ENCODE measurements at places on chromosomes 7 and 10.
A peak's percentile ranks its signal among the peaks of the same experiment; 100 is the strongest.

DNA sequence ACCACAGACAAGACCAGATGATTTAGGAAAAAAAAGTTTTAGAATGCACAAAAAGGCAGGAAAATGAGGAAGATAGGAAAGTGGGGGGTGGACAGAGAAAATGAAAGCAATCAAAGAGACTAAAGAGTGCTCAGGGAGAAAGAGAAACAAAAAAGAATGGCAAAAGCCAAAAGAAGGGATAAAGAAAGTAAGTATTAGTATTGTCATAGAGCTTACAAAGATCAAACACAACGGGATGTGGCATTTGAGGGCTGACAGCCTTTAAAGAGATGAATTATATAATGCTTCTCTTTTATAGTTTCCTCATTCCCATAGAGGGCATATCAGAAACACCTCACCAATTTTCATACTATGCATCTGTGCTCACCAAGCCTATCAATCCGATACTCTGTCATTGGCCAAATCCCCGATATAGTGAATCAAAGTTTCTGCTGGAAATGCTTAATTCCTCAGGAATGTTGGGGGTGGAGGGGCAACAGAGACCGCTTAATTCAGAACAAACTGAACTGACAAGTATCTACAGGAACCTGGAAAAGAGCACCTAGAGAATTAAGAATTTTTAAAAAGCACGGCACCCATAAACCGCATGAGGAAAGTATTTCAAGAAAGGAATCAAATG is 2.7 kb downstream of the COG5 start:
- DNase-seq: no peak

DNA sequence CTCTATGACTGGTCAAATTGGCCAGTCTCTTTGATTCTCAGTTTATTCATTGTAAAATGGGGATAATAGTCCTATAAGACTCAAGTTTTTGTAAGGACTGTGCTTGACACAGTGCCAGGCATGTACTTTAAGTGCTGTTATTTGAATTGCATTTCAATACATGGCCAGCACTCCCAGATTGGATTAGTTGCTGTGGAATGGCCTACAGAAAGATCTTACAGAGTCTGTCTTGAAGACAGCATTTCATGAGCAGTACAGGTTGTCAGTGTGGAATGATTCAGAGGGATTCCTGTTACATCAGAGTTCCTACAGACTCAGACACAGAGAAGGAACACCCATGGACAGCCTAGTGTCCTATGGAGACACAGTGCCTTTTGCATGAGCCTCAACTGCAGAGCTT is 238.1 kb upstream of the BMPER start:
- DNase-seq: no peak

- no peak for DNase-seq
These were observed 258.2 kb downstream of the MAD1L1 start for GRCh38 chr7:1974290-1975101.

- DNase-seq: no peak
These were observed 38.3 kb downstream of the OAT start for GRCh38 chr10:124380256-124380995.

DNA sequence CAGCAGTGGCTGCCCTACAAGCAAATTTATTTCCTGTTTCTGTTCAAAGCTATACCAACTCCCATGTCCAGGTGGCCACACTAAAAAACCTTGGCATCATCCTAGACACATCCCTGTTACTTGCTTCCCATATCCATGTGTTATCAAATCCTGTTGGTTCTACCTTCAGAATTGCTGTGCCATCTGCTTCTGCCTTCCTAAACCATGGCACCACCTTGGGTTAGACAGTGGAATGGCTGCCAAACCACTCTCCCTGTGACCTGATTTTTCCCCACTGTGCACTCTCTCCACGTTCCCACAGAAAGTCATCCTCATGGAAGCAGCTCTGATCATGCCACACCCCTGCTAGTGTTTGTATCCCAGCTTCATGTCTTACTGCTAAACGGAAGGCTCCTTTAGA is 697.6 kb upstream of the GALNT17 start:
- DNase-seq: no peak

DNA sequence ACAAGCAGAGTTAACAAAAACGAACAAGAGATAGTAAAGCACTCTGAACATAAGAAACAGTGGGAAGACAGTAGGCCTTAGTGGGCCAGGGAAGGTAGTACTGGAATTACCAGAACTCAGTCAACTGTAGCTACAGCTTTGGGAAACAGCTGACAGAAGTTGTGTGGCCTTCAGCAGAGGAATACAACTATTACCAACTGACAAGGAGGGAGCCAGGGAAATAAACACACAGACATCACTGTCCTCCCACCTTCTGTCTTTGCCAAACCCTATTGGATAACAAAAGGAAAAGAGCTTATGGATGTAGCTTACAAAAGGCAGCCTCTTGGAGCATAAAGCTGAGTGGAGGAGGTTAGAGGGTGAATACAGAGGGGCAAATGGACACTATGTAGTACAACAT is 15.4 kb downstream of the MICU1 start:
- DNase-seq: no peak

DNA sequence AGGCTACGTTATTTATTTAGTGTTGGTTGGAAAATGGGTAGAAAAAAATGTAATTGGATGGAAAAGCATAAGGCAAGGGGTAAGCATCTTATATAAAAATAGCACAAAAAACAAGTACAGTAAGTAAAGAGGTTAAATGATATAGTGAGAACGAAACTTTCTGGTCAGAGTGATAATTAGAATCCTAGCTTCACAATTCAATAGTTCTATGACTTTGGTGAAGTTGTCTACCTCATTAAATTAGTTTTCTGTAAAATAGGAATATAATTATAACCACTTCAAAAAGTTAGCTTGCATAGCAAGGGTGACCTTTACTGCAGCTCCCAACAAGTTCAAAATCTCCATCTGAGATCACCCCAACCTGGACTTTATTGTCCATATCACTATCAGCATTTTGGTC is 30.8 kb upstream of the TAS2R16 start:
- DNase-seq: no peak

- peak; percentile 94 for DNase-seq
These were observed 144.2 kb upstream of the RNF32 start for GRCh38 chr7:156496363-156496769.

- DNase-seq: no peak
These were observed 10.1 kb downstream of the GDF10 start for GRCh38 chr10:47310090-47310505.

GRCh38 chr7:106049139-106049752 is 62.9 kb downstream of the SYPL1 start:
- no peak for DNase-seq

- DNase-seq: no peak
These were observed 74.8 kb downstream of the MDH2 start for GRCh38 chr7:76122516-76123239.

DNA sequence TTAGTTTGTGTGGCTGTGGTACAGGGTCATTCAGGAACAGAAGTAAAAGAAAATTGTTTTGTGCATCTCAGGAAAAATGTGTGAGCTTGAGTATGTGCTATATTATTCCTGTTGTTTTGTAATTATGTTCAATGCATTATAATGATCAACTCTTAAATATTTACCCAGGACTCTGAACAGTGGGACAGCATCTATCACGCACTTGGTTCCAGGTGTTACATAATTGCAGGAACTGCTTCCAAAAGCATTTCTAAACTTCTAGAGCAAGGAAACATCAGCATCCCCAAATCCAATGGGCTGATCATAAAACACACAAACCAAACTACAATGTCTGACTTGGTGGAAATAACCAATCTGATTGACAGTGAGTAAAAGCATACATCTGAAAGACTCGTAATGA is 26.6 kb downstream of the ENO4 start:
- DNase-seq: no peak

DNA sequence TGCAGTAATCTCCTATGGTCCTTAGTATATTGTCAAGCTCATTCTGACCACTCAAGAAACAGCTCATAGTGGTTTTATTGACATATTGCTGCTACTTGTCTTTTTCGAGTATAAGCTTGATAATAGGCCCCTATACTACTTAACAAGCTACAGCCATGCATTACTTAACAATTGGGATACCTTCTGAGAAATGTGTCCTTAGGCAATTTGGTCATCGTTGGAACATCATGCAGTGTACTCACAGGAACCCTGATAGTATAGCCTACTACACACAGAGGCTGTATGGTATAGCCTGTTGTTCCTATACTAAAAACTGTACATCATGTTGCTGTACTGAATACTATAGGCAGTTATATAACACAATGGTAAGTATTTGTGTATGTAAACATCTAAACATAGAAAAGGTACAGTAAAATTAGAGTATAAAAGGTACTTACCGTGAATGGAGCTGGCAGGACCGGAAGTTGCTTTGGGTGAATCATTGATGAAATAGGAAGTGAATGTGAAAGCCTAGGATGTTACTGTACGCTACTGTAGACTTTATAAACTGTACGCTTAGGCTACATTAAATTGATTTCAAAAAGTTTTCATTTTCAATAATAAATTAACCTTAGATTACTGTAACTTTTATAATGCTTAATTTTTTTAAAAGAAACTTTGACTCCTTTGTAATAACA is 160.9 kb downstream of the LRRC4 start:
- DNase-seq: no peak

- DNase-seq: no peak
These were observed 6.5 kb downstream of the PRSS2 start for GRCh38 chr7:142777318-142777717.

DNA sequence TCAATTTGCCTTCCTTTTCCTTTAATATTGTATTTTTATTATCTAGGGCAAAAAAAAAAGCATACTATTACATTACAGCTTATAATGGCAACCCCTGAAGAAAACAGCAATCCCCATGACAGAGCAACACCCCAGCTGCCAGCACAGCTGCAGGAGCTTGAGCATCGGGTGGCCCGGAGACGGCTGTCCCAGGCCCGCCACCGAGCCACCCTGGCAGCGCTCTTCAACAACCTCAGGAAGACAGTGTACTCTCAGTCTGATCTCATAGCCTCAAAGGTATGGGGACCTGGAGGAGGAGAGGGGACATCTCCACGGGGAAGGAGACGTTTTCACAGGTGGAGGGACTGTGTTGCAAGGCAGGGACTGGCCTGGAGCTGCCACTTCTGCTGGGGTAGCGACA is 6.8 kb downstream of the STRA8 start:
- no peak for DNase-seq

DNA sequence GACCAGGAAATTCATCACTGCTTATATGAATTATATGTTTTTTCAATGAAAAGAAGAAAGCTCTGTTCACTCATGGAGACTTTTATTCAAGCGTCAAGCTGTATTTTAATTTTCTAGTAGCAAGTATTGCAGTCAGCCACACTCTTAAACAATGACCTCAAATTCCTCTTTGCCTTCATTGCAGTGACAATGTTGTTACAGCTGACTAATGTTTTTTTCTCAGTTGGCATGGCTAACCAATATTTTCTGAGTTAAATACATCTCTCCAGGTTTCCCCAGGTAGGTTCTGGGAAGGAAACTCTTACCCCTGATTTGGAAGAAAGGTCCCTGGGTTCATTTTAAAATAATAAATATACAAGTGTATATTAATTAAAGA is 241.5 kb downstream of the WDR11 start:
- DNase-seq: no peak
